ENCODE measurements at places on chromosomes 11 and 22.
A peak's percentile ranks its signal among the peaks of the same experiment; 100 is the strongest.

DNA sequence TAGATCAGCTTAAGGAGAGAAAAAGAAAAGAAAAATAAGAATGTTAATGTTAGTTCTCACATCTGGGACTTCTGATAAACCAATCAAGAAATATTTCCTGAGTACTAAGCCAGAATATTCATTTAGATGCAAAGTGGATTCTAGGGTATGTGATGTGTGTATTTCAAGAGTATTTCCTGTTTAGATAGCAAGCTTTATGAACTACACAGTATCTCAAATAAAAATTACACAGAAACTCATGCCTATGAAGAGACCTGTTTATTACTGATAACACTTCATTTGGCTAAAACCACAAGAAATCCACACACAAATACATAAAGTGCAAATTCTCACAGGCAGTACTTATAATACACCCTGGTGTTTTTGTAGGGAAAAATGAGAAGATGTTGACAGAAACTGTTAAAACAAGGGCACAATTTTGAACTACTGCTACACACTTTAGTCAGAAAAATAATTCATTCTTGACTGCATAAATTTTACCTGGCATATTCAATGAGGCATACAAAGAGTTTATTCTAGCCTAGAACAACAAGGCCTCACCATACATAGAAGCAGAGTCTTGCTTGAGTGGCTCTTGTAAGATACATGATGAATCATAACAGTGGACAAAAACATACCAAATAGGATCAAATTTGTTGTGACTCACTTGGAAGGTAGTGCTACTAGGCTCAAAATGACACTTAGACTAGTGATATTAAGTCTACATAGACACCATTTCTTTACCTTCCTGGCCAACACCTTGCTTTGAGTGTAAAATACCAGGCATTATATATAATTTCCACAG is 18.8 kb upstream of the P4HA3 start:
- no peak for DNase-seq

- DNase-seq: no peak
Observed at GRCh38 chr22:19666673-19667593, 47.4 kb upstream of the SEPTIN5 start.

DNA sequence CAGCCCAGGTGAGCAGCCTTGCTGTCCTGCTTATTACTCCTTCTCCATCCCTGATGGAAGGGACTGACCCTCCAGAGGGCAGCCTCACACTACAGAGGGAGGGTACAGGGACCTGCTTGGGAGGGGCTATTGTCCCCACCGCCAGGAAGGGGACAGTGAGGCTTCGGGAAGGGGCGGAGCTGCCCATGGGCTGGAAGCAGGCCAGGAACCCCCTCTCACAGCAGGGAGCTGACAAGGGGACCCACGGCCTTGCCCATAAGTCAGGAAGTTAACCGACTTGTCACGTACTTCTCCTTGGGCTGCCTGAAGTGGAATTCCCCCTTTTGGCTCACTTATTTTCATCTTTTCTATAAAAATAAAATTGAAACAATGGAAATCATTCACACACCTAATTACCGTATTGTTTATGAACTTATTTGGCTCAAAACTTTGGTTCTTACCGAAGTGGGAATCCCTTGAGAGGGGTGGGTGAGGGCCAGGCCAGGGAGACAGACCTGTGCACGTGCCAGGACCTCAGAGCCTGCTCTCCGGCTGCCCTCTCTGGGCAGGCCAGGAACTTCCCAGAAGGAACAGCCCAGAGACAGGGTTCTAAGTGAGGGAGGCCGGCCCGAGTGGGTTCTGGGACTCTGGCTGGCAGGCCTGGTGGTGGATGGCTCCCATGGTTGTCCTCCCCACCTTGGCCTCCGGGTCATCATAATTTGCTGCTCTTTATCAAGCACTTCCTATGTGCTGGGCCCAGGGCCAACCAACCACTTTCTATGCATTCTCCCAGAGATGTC is 5.8 kb downstream of the MGAT3 start:
- DNase-seq: no peak

DNA sequence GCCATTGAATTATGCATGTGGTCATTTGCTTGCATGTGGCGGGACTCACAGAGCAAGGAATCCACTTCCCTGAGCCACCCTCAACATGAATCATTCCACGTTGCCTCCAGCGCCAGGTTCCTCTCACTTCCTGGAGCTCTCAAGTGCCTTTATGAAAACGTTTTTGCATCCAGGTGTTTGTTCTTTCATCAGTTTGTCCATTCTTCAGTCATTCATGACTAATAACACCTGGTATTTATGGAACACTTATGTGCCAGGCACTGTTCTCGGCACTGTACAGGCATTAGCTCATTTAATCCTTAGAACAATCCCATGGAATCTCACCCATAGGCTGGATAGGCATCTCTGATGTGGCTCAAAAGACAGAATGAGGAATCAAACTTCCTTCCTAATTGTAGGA is 256.1 kb upstream of the SYN3 start:
- DNase-seq: no peak

GRCh38 chr11:109734566-109734965 is 312.6 kb downstream of the C11orf87 start:
- DNase-seq: no peak

- peak; percentile 11 for DNase-seq
Observed at GRCh38 chr11:102664001-102664752, 39.0 kb upstream of the MMP20 start.

DNA sequence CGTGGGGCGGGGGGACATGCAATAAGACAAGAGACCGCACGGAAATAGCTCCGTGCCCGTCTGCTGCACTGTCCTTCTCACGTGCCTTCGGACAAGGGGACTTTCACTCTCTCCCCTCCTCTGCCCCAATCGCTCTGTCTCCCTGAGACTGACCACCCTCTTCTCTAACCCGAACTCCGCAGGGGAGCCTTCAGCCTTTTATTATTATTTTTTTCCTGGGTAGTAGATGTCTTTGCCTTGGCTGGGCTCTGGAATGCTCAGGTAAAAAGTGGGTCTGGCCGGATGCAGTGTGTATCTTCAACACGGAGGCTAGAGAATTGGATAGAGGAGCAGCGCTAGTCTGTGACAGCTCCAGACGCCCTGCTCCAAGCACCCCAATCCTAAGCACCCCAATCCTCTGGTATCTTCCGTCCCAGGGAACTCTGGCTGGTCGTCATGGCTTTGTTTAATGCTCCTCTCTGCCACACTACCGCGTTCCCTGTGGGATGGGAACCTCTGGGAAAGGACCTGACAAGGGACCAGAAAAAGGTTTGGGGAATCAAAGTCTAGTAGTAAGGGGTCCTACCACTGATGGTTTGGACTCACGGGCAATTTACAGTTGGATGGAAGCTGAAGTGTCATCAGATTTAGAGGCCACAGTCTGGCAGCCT is 25.1 kb upstream of the ROBO3 start:
- no peak for DNase-seq

DNA sequence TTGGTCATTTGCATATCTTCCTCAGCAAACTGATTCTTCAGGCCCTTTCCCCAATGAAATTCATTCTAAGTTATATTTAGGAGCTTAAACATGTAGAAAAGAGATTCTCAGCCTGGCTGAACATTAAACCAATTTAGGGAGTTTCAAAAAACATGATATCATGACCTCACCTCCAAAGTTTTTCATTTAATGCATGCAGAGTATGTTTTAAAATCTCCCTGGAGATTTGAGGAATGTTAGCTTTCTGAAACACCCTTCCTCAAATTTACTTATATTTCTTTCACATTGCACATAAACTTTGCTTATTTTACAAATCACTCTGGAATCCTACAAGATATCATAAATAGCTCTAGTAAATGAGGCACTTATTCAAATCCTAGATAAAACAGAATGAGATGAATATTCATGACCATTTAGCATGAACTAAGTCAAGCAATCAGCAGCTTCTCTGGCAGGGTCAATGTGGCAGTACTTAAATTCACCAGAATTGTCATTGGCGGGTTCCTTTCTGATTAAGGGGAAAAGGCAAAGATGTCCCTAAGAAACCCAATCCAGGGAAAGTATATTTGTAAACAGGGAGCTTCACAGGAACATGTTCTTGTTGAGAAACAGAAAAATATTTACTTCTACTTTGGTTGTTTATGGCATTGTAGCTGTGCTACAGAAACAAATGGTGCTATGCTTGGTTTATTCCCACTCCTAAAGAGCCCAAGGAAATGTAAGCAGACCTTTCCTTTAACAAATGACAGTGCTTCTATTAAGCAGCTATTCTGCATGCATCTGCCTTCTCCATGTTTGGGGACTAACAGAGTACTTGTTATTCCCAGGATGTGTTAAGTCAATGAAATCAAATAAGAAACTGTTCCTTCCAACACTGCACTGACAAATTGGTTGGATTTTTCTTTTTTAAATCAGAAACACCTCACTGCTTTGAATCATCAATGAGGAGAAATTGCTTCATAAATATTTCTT is 162.3 kb downstream of the C11orf87 start:
- DNase-seq: no peak

DNA sequence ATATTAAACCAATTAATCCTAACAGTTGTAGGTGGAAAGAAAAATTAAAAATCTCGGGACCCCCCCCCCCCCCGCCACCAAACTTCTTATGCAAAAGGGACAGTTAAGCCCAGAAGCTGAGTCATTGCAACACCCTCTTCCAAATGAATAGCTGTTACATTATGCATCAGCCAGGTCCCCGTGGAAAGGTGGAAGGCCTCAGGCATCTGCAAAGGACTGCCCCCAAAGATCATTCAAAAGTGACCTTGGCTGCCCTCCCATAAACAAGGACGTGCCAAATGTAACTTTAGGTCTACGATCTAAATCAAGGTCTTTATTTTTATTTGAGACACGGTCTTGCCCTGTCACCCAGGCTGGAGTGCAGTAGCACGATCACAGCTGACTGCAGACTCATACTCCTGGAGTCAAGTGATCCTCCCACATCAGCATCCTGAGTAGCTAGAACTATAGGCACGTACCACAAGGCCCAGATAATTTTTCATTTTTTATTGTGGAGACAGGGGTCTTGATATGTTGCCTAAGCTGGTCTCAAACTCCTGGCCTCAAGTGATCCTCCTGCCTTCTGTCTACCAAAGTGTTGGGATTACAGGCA is 22.8 kb downstream of the SYN3 start:
- no peak for DNase-seq

GRCh38 chr11:107590460-107591377 is at the start of gene ELMOD1:
ELMOD1 (plus strand) TSS chr11:107591147; CDS start chr11:107618190, 27,043 bp downstream.
- no peak for DNase-seq

GRCh38 chr11:21774212-21774611 is 418.7 kb upstream of the ANO5 start:
- DNase-seq: no peak

DNA sequence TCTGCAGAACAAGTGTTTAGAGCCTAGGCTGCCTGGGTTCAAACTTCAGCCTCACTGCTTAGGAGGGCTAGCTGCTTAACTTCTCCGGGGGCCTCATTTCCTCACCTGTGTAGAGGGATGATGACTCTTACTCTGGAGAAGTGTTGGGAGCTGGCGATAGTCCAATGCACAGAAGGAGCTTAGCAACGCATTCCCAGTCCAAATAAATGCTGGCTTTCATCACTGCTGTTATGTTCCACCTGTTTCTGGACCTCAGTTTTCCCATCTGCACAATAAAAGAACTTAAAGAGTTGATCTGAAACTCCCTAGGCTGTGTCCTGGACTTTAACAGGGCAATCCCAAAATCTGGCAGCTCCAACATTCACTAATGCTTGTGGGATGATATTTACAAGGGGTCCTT is 337.8 kb downstream of the MIAT start:
- no peak for DNase-seq

- no peak for DNase-seq
Observed at GRCh38 chr11:57471496-57471895, 11.2 kb downstream of the RTN4RL2 start.

GRCh38 chr11:20669820-20670684 is 666 bp downstream of the NELL1 start:
- DNase-seq: no peak

DNA sequence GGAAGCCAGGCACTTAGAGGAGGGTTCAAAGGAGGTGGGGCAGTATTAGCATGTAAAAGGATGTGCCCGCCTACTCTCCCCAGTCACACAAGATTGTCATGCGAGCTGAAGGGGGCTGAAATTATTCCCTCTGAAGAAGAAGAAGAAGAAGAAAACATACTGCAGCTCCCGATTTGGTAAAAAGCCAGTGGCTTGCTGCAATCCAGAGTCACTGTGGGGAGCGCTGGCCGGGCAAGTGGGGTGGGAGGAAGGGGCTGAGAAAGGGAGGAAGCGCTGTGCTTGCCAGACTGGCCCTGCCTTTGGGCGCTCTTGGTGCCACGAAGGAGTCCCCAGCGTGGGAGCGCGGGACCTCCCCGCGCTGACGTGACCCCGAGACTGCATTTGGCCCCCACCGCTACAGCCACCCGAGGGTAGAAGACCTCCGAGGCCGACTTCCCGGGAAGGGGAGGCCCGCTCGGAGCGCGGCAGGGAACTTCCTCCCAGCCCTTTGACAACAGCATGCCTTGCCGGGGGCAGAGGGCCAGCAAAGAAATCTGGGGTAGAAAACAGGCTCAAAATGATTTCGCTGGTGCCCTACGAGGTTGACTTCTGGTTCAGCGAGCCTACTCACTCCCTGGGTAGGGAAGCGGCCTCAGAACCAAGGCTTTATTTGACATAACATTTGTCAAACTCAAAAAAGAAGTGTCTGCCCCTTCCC is 906.3 kb downstream of the DLG2 start:
- DNase-seq: no peak

GRCh38 chr22:29691636-29692326 is 28.0 kb upstream of the CABP7 start:
- no peak for DNase-seq

- DNase-seq: no peak
Observed at GRCh38 chr11:10282117-10282516, 11.9 kb downstream of the SBF2 start.

GRCh38 chr11:111450480-111451320 is 61.5 kb downstream of the BTG4 start:
- no peak for DNase-seq

DNA sequence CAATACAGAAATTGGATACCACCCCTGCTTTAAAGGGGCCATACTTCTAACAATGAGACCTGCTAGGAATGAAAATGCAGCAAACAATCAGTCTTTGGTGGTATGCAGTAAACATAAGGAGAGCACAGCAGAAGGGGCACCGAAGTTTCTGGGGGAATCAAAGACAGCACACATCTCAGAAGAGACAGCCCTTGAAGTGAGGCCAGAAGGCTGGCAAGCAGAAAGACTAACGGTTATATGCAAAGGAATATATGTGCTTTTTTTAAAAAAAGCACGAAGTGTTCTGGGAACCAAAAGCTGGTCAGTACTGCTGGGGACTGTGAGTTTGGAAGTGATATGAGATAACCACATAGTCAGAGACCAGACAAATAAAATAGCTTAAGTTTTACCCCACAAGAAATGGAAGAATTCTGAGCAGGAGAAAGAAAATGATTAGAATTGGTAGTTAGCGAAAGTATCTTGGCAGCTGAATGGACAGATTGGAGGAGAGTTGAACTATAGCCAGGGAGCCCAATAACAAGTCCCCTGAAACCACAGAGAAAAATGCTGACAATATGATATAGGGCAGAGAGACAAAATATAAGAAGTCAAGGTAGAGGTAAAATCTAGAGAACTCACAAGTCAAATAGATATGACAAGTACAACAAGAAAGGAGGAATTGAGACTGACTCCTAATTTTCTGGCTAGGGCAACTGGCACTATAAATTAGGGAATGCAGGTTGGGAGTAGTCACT is 125.7 kb downstream of the MRTFA start:
- DNase-seq: no peak
